ENCODE measurements at places on chromosomes 12 and 14. TPM values are rescaled to one million over a fixed set of nuclear protein-coding genes. Genes with fewer than 3 reads are reported as not detected.

- no peak overlapping the region for H3K27ac ChIP-seq
- H3K4me3 ChIP-seq = no peak overlapping the region
- no peaks in the 10 kb centered on the region for H3K4me1 ChIP-seq
- peak; percentile 72 for DNase-seq
These were observed 465.4 kb downstream of the NPAS3 start for GRCh38 chr14:33404054-33404453.

ERP27 gene
- not detected for total RNA-seq

GRCh38 chr14:78673845-78674244 lies 503.7 kb downstream of the NRXN3 start:
- no peaks in the 10 kb centered on the region for H3K36me3 ChIP-seq
- no peak for DNase-seq
- no peaks in the 10 kb centered on the region for H3K27me3 ChIP-seq
- no peaks in the 10 kb centered on the region for H3K4me1 ChIP-seq

ACVR1B gene
- total RNA-seq = 14.8 TPM

DNA sequence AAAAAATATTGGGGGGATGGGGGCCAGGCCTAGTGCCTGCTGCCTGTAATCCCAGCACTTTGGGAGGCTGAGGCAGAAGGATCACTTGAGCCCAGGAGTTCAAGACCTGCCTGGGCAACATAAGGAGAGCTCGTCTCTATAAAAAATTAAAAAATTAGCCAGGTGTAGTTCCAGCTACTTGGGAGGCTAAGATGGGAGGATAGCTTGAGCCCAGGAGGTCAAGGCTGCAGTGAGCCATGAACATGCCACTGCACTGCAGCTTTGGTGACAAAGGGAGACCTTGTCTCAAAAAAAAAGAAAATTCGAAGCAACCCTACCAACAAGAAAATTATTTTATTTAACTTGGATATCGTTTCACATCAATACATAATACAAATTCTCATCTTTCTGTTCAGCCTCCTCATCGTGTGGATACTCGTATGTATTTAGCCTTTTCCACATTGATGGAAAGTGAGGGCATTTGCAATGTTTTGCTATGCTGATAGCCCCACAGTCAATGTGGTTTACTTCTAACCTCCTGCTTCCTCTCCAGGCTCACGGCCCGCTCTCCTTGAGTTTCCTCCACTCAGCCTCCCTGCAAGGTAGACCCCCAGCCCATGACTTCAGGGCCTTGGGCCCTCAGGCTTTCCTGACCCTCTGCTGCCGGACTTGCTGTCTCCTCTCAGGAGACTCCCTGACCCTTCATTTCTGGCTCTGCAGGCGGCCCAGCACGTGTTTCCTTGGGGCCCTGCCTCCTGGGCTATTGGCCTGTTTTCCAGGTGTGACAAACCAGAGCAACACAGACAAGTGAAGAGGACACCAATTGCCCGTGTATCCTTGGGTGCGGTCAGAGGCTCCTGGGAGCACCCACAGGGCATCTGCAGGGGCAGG lies 54.8 kb downstream of the NFKBIA start:
- H3K36me3 ChIP-seq = no peaks in the 10 kb centered on the region
- DNase-seq = no peak
- H3K27me3 ChIP-seq = peaks cover 7% of the 10 kb centered on the region
- no peaks in the 10 kb centered on the region for H3K4me1 ChIP-seq

MAGOHB gene
- total RNA-seq = 40.3 TPM

RNU4-1 gene
- 1,446 TPM for total RNA-seq

DNA sequence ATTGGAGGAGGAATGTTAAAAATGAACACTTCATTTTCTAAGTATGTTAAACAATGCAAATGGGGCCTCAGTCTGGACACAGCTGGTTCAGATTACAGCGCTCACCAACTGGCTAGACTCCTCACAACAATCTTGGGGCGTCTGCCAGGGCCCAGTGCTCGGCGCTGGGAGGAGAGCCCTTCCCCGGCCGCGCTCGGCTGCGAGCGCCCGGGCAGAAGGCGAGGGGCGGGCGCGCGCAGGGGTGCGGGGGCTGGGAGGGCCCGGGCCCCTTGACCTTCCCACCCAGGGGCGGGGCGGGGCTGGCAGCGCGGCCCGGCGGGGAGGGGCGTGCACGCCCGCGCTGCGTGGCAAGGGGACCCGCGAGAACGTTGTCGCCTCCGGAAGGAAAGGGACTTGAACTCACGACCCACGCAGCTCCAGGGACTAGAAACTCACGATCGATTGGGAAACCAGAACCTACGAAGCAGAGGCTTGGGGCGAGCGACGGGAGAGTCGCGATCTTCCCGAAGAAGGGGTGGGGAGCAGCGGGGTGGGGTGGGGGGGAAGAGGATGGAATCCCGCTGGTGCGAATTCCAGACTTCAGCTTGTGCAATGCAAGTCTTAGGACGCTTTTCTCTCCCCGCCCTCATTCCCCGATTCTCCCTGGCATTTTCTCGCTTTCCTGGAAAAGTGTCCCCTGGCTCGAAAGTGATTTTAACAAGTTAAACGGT lies at the start of gene FBLN5:
FBLN5 (minus strand) TSS at position 220 of the 710 bp plus-strand sequence. CDS start 465 bp downstream, outside the sequence.
- H3K4me1 ChIP-seq = peaks cover 49% of the 10 kb centered on the region
- peak within 1 kb of the TSS; percentile 98 for H3K4me3 ChIP-seq
- H3K27ac ChIP-seq = peak within 1 kb of the TSS; percentile 82

DNA sequence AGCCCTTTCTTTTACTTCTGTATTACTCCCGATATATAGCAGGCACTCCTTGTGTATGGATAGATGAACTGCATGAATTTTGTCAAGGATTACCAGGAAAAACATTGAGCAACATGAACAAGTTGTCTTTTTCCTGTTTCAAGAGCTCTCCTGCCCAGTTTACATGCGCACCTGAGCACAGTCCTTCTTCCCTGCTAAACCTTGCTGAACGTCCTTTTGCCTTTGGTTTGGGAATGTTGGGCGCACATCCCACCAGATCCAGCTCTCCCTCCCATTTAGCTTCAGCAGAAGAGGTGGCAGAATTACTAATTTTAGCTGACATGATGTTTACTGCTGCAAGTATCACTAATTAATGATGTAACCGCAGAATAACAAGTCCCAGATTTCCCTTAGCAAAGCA lies 121.4 kb upstream of the TMCC3 start:
- no peaks in the 10 kb centered on the region for H3K36me3 ChIP-seq
- no peak overlapping the region for H3K27ac ChIP-seq
- no peak overlapping the region for H3K4me3 ChIP-seq
- H3K4me1 ChIP-seq = no peaks in the 10 kb centered on the region
- H3K27me3 ChIP-seq = peaks cover 33% of the 10 kb centered on the region

DNA sequence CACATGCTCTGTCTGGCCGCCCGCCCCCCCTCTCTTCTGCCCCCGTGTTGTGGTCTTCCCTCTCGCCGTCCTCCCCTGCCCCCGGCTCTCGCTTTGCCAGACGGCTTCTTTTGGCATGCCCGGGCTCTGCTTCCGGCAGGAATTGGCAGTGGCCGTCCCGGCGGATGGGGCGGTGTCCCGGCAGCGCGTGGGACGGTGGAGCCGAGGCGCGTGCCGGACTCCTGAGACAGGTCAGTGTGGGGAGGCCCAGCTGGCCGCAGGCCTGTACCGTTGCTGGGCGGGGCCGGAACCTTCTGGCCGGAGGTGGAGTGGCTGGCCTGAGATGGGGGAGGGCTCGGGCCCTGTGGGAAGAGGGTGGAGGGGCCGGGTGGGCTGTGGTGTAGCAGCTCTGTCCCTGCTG lies 17.1 kb downstream of the KIF26A start:
- H3K4me3 ChIP-seq = no peak overlapping the region
- H3K27ac ChIP-seq = no peak overlapping the region
- H3K27me3 ChIP-seq = no peaks in the 10 kb centered on the region
- no peaks in the 10 kb centered on the region for H3K36me3 ChIP-seq
- no peak for DNase-seq

UBR7 gene
- total RNA-seq = 22.6 TPM

GRCh38 chr12:47999816-48000215 lies 4.5 kb downstream of the COL2A1 start:
- peaks cover 48% of the 10 kb centered on the region for H3K27me3 ChIP-seq
- no peak overlapping the region for H3K4me3 ChIP-seq
- H3K4me1 ChIP-seq = peaks cover 28% of the 10 kb centered on the region
- no peak overlapping the region for H3K27ac ChIP-seq
- DNase-seq = no peak

BDKRB1 gene
- total RNA-seq = 61.0 TPM

All from HFFc6 (cell line).